Brain microvascular endothelial cell (primary cell): ENCODE measurements at places on chromosomes 1 and 21.

DNA sequence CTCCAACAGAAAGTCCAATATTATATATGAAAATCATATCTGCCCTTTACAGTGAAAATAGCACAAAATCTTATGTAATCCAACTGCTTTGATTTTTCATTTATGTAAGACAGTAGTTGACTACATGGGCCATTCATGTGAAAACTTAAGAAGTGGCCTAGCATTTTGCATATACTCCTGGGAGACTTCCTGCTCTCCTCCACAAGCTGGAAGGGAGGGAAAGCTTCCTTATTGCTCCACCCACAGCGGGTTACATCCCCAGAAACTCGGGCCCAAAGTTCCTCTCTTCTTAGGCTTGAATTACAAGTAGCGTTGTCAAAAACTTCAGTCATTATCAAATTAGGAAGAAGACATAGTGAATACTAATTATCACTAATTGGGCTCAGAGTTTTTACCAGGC is 29.2 kb downstream of the FYB2 start:
- no peak for DNase-seq

GRCh38 chr1:192979542-192979941 is 79.6 kb downstream of the UCHL5 start:
- DNase-seq, result no peak

- DNase-seq, result no peak
Measured at GRCh38 chr1:159023723-159024122, 14.0 kb downstream of the IFI16 start.

DNA sequence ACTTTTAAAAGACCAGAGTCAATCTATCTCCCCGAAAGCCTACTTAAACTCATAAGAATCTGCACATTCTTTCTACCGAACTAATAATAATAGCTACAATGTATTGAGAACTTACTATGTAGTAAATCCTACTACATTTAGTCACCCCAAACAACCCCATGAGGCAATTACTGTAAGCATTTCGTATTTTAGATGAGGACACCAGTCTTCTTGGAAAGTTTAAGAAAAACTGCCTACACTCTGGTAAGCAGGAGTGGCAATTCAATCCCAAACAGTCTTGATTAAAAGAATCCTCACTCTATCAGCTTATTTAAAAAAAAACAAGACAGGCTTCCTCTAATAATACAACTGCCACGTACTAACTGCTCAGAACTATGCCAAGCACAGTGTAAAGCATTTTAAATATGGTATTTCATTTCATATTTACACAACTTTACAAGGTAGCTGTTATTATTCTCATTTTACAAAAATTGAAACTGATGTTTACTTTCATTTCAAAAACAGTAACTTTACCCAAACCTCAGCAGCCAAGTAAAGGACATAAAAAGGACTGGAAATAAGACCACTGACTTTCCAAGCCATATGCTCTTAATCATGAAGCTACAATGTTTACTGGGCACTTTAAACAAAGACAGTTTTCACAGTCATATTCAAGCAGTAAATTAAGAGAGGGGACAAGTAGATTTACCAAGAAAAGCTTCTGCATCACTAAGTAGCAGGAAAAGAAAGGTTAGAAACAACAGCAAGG is 13.9 kb downstream of the ARID4B start:
- no peak for DNase-seq

GRCh38 chr1:94530373-94530878 is 11.1 kb downstream of the F3 start:
- no peak for DNase-seq

GRCh38 chr1:234536741-234537140 is 57.8 kb upstream of the TARBP1 start:
- DNase-seq, result no peak

DNA sequence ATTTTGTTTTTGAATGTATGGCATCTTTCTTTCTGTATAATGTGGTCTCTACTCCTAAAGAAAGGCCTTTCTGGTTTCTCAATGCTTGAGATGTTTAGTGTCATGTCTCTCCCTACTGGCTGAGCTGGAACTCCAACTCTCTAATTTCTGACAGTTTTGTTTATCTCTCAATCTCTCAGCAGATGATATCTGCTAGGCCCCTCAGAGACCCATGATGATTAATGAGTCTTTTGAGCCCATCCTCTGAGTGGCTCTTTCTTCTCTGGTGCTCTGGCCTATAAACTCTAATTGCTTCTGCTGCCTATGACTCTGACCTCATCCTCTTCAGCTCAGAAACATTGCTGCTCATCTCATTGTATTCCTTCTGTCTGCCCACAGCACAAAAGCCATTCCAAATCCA is 46.6 kb downstream of the CRB1 start:
- no peak for DNase-seq

DNA sequence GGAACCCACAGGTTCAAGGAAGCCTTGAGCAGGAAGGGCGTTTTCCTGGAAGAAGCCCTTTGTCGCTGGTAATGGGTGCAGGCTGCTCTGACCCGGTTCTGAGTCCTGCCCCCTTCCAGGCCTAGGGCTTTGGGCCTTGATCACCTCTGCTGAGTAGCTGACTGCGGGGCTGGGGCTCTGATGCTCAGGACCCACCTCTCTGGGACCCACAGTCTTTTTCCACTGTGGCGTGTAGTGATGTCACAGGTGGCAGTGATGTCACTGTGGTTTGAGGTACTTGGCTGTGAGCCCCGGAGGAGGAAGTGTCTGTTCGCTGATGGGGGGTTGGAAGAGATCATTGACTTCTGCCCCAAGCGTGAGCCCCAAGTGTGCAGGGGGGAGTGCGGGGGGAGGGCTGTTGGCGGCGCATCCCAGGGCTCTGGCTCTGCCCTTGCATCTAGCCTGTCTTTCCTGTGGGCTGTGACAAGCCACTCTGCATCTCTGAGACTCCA is 6.9 kb downstream of the TNFRSF1B start:
- no peak for DNase-seq

GRCh38 chr1:235006816-235007215 is 121.8 kb downstream of the TOMM20 start:
- no peak for DNase-seq

DNA sequence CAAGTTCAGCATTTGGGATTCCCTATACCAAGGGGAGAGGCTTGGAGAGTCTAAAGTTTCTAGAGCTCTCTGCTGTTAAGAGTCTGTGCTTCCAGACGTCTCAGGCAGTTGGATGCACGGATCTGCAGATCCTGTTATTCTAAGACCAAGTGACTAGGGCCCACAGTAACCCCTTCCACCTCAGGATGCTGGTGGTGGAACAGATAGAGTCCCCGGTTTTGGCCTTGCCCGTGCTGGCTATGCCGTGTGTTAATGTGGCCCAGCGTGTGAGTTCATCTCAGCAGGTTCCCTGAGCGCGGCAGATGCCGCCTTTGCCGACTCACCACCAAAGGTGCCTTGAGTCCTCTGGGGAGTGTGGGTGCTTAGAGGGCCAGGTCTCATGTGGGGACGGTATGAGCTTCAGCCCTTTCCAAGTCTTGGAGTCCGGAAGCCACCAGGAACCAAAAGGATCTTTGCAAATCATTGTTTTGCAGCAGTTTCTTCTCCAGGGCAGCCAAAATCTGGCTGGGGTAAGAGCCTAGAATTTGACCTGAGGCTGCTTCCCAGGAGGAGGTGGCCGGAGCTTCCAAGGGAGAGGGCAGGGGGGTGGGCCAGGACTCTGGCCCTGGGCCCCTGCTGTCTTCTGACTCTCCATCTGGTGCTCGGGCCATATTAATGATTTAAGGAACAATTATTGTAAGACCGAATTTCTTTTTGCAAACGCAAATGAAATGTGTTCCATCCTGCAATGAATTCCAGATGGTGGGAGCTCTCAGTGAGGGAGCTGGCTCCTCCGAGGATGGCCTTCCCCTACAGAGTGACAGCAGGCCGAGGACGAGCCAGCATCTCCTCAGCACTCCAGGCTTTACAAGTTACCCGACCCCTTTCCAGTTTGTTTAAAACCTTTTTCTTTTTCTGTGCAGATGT is 205.7 kb downstream of the FOXD2 start:
- DNase-seq, result no peak

GRCh38 chr1:179883040-179883744 is 1.1 kb downstream of the TOR1AIP1 start:
- no peak for DNase-seq

DNA sequence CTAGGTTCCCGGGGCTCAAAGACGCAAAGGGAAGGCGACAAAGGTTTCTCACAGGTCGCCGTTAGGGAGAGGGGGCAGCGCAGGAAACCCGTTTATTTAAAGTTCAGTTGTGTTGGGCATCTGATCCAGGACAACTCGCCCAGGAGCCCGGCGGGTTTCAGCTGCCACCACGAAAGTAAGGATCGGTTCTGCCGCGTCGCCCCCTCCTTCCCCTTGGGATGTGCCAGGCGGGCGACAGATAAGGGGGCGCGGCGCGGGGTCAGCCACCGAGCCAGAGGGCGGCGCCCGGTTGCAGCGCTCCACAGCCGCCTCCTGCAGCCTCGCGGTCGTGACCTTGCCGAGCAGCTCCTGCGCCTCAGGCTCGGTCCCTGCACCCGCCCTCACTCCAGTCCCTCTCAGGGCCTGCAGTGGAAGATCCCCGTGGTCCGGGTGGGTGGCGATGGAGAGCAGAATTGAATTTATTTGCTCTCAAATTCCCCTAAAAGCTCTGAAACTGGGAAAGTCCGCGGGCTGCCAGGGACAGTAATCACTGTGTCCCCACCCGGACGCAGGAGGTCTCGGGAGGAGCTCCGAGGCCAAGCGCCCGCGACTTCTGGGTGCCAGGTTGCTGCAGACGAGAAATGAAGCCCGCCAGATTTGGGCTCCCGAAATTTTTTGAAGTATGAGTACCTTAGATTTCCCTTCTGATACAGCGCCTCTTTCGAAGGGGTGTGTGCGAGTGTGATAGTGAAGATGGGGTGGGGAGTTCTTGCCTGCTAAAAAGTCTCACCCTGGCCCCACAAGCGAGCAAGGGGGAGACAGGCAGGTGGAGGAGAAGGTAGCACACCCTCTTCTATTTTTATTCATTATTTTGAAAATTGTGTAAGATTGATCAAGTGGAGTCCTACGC is 28.4 kb upstream of the NFIA start:
- no peak for DNase-seq

GRCh38 chr1:187987236-187987776 is 1158.6 kb downstream of the PLA2G4A start:
- DNase-seq, result no peak

DNA sequence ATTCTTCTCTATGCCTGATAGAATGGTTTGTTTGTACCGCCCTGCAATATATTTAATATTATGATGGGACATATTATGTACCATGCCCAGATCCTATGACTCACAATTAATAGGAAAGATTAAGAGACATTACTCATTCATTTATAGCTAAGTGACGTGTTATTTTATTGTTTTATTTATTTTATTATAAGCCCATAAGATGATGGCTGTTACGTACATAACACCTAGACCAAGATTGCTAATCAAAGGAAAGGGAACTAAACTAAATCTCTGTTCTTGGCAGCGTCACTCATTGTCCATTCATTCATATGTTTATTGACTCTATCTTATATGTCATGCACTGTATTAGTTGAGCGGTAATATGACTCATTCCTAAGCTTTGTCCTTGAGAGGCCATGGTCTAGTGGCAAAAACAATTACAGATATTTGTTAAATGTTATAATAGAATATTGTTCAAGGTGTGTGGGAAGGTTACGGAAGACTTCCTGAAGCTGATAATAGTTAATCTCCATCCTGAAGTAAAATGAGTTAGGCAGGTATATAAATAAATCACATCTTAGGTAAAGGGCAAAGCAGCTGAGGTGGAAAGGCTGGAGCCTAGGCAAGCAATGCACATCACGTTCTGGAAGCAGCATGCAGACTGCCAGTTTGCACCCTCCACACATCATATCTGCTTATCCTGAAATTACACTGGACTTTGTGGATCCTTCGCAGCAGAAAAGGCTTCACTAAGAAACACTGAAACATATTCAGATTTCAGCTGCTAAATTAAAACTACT is 16.6 kb upstream of the CD55 start:
- peak; percentile 54 for DNase-seq

- DNase-seq, result no peak
Measured at GRCh38 chr1:56473582-56474270, 105.6 kb downstream of the PLPP3 start.

DNA sequence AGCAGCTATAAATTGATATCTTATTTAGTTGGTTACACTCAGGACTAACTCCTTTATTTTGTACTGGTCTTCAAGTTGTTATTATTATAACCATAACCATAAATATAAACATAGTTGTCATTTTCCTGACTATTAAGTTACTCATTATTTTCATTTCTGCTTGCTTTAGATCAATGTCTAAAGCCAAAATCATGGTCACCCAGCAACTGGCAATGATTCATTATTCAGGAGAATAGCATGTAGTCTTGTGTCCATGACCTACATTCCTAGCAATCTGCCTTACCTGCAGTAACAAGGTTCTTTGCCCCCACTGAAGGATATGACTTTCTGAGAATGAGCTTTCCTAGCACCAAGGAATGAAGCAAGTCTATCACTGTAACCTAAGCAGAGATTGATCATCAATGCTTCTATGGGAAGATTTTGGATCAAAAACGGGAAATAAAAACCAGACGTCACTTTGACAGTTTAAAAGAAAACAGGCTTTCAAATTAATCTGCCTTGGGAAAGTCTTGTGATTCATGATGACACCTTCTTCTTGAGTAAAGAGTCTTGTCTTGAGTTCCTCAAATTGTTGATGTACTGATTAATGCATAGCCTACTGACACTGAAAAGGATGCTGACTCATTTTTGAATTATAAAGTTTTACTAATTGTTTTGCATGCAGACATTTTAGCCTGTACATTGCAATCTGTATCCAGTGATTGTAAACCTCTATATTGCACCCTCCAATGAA is 203.3 kb upstream of the IVNS1ABP start:
- peak; percentile 21 for DNase-seq
